ENCODE measurements at places on chromosomes 3 and 15.

GRCh38 chr3:88957711-88958439 is 149.5 kb upstream of the EPHA3 start:
- DNase-seq = no peak

DNA sequence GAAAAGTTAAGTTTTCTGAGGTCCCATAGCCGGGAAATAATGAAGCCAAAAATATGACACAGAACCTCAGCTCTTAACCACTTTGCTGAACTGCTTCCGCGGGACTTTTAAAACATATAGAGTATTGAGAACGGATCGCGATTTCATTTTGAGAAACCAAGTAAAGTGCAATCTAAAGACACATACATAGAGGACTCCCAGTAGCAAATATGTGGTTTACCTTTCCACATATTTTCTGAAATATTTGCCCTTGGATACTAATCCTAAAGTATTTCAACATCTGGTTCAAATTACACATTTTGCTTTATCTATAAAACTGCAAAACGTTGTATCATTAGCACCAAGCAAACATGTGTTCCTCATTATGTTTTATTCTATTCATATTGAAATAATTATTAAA is 776.5 kb downstream of the ROBO2 start:
- no peak for DNase-seq

DNA sequence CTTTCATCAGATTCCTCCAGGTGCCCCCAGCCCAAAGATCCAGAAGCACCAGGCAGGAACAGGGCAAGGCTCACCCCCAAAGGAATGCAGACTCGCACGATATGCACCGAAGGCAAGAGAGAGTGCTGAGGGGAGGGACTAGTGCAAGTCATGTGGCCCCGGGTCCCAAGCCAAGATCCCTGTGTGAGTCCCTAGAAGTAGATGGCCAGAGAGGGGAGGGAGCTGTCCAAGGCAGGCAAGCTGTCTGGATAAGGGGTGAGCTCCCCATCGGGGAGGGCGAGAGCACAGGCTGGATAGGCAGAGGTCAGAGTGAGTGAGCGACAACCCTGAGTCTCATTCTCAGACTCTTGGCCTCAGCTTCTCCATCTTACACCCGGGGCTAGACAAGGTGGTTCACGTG is 171.5 kb upstream of the LINGO1 start:
- DNase-seq = peak; percentile 58

DNA sequence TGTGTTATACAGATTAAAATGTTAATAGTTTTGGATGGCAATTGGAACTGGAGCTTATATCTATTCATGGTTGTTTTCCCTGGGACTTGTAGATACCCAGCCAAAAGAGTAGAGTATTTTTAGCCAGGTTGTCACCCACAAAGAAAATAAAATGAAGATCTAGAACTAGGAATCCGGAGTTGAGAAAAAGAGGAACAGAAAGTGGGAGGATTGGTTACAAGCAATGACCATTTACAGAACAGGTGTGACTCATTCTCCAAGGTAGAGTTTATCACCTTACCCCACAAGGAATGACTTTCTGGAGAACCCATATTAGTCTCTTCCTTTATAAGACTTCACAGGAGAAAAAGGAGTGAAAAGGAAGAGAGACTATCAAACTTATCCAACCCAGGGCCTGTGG is 99.8 kb downstream of the TMEM108 start:
- no peak for DNase-seq

DNA sequence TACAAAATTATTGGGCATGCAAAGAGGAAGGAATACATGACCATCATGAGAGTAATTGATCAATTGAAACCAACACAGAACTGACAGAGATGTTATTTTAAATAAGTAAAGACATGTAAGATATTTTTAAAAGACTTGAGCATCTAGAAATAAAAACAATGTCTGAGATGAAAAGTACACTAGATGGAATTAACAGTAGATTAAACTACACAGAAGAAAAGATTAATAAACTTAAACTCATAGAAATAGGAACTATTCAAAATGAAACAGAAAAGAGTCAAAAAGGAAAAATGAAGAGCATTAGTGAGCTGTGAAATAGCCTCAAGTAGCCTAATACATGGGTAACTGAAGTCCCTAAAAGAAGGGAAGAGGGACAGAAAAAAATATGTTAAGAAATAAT is 8.5 kb upstream of the ARF4 start:
- no peak for DNase-seq

DNA sequence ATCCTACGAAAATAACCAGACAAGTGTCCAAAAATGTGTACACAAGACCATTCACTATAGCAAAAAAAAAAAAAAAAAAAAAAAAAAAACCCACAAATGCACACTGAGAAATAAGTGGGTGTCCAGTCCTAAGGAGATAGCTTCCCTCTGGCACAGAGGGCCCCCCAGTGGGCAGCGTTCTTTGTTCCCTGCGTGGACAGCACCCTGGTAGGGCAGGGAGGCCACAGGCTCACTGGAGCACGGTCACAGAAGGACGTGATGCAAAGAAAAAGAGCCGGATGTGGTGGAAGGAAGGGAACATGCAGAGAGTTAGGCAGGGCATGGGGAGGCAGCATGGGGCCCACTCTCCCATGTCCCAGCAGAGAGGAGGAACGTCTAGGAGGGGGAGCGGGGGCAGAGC is 210.7 kb upstream of the NSMCE3 start:
- no peak for DNase-seq

DNA sequence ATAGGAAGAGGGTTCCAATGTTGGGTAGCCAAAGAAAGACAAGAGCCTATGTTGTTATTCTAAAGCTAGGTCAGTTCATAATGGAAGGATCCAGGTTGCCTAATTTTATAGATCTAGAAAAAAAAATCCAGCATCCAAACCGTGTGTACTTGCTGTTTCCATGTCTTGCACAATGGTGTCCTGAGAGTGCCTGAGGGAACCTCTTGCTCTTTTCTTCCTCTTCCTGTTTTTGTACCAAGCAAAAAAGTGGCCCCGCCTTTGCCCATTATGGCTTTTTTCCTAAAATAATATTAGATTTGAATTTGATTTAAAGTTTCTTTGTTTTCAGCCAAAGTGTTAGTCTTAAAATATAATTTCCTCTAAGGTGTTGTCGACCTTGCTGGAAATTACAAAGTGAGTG is 224.4 kb downstream of the RYR3 start:
- no peak for DNase-seq

DNA sequence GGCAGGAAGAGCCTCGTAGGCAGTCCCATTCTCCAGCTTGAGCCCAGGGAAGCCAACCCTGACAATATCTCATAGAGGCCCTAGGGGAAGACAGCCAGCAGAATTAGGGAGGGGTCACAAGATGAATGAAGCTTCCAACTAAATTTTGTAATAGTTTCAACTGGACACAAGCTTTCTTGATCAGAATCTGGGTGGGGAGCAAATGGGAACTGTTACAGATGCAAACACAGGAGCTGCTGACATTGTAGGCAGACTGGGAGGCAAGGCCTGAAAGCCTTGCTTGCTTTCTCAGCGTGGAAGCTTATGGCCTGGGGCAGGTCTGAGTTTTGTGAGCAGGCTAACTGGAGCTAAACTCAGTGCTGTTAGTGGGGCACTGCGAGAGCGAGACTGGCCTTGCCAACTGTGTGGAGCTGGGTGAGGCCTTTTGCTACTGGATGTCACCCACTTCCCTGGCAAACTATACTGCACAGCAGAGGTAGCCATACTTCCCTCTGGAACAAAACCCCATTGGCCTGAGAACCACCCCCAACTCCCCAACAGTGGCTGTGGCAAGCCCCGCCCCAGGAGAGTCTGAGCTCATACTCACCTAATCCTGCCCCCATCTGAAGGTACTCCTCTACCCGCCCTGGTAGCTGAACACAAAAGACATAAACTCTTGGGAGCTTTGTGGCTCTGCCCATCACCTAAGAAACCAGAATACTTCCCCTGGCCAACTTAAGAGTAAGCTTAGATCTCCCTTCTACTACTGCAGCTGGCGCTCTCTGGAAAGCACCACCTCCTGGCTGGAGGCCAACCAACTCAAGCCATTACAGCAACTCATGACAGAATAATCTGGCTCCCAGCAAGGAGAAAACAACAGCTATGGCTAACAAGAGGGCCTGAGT is 42.9 kb downstream of the CFAP20DC start:
- peak; percentile 59 for DNase-seq
